ENCODE measurements at places on chromosomes 16 and 17.
A peak's percentile ranks its signal among the peaks of the same experiment; 100 is the strongest.

- peak; percentile 18 for DNase-seq
Measured at GRCh38 chr16:10552998-10553491, 27.4 kb downstream of the EMP2 start.

DNA sequence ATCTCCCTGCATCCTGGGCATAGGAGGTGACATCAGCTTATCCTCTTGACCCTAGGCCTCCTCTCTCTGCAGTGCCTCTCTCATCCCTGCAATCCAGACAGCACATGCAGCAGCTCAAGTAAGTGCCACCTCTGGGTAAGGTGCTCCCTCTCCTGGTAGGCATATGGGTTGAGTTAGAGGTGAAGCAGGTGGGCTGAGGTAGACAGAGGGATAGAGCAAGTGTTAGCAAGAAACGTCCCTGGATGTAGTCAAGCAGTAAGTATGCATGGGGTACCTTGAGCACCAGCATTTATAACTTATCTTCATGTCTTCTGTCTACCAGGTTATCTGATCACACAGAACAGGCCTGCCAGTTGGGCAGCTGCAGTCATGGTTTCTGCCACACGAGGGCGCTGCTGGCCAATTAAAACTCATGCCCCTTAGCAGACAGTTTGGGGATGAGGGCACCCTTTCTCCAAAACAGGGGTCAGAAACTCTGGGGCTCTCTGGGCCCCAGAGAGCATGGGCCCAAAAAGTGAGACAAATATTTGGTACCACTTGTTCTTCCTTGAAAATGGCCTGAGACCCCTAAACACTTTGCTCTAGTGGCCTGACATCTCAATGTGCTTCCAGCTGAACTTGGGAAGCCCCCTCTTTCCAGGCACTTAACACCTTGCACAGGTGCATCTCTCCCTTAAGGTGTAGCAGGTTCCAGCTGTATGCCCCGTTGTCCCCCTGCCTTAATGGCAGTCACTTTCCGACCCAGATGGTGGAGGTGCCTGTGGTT lies 59.8 kb downstream of the NEUROD2 start:
- peak; percentile 54 for DNase-seq

GRCh38 chr17:29791336-29792080 lies 138.5 kb downstream of the SSH2 start:
- DNase-seq, result no peak

DNA sequence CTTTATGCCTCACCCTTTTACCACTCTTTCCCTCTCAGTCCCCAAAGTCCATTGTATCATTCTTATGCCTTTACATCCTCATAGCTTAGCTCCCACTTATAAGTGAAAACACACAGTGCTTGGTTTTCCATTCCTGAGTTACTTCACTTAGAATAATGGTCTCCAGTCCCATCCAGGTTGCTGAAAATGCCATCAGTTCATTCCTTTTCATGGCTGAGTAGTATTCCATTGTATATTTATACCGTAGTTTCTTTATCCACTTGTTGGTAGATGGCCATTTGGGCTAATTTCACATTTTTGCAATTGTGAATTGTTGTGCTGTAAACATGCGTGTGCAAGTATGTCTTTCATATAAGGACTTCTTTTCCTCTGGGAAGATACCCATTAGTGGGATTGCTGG lies 597.3 kb downstream of the WWOX start:
- DNase-seq, result no peak
